Immature natural killer cell (primary cell): ENCODE measurements at places on chromosomes 7 and 10. TPM values are rescaled to one million over a fixed set of nuclear protein-coding genes. Genes with fewer than 3 reads are reported as not detected.

Gene DDIT4
- 437 TPM for polyA plus RNA-seq

Gene ACSM6
- not detected for polyA plus RNA-seq

DNA sequence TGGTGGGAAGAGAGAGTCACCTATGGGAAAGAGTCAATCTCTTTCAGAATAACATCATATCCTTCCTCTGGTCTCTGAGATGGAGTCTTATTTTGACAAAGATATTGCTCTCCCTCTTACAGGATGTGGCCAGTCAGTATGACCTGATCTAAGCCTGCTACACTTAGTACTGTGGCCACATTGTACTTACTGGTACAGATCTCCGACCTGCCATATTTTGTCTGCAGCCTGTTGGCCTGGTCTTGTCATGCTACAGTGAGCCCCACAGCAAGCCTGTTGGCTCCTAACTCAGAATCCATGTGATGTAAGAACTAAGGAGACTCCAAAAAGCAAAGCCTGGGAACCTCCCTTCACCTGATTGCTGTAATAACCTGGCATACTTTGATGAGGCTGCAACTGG is 377.8 kb downstream of the SFMBT2 start:
- H3K27ac ChIP-seq = peak overlapping the region; percentile 82
- peak; percentile 48 for DNase-seq
- peak overlapping the region; percentile 33 for H3K4me3 ChIP-seq

Gene FAM24B
- 5.5 TPM for polyA plus RNA-seq

- H3K4me1 ChIP-seq = no peaks in the 10 kb centered on the region
- no peak overlapping the region for H3K4me3 ChIP-seq
- DNase-seq = no peak
- peaks cover 2% of the 10 kb centered on the region for H3K27me3 ChIP-seq
- H3K36me3 ChIP-seq = no peaks in the 10 kb centered on the region
- no peak overlapping the region for H3K27ac ChIP-seq
These were observed 24.7 kb downstream of the LSMEM1 start for GRCh38 chr7:112505495-112505894.

DNA sequence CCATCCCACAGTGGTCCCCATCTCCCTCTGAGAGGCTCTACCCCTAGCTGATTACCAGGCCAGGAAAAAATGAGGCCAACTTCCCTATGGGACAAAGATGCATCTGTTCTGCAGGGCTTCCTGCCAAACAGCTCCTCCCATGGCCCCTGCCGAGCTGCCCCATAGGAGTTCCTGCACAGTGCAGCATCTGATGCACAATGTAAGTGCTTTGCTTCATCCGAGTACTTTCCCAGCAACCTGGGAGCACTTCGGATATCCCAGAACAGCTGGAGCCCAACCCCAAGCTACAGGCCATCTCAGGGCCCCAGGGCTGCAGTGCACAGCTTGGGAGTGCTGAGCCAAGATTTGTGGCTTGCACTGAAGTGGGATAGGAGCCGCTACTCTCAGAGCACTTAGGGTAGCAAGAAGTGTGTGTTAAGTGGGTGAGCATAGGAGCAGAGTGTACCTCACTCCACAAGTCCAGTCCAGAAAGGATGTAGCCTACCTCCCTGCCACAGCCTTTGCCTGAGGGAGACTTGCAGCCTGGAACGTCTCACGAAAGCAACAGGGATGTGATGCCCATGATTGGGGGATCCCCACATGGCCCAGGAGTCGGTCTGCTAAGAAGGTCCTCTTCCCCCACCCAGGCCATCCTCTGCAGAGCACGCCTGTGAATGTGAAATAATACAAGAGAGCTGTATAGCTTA is 209.6 kb upstream of the VWC2 start:
- H3K27me3 ChIP-seq = no peaks in the 10 kb centered on the region
- H3K27ac ChIP-seq = no peak overlapping the region
- no peaks in the 10 kb centered on the region for H3K36me3 ChIP-seq

GRCh38 chr7:122135275-122135674 is 8.8 kb downstream of the AASS start:
- no peak for DNase-seq
- H3K4me3 ChIP-seq = no peak overlapping the region
- H3K27ac ChIP-seq = no peak overlapping the region

DNA sequence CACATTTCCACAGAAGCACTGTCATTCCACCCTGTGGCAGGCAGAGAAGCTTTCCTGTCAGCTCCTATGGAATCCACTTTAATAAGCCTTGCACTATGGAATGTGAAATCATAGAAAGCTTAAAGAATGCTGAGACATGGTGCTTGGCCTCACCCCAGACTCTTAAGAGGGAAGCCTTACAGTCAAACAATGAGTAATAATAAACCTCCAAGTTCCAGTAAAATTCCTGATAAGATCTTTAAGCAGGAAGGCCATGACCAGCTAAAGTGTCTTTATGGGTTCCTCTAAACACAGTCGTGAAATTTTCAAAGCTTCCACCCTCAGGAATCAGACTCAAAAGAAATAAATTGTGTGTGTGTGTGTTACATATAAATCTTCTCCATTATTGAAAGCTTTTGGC is 11.9 kb upstream of the TEX36 start:
- H3K27me3 ChIP-seq = peaks cover 7% of the 10 kb centered on the region
- no peak overlapping the region for H3K4me3 ChIP-seq
- no peak overlapping the region for H3K27ac ChIP-seq
- H3K36me3 ChIP-seq = no peaks in the 10 kb centered on the region
- peaks cover 16% of the 10 kb centered on the region for H3K4me1 ChIP-seq

GRCh38 chr10:70828923-70829322 is 13.2 kb downstream of the SGPL1 start:
- no peaks in the 10 kb centered on the region for H3K27me3 ChIP-seq
- peaks cover 10% of the 10 kb centered on the region for H3K4me1 ChIP-seq
- H3K4me3 ChIP-seq = no peak overlapping the region
- H3K36me3 ChIP-seq = peaks cover 21% of the 10 kb centered on the region
- H3K27ac ChIP-seq = no peak overlapping the region
- no peak for DNase-seq

Gene MKLN1
- 17.5 TPM for polyA plus RNA-seq

- no peak overlapping the region for H3K27ac ChIP-seq
- no peak overlapping the region for H3K4me3 ChIP-seq
These were observed 6.3 kb downstream of the ABCC2 start for GRCh38 chr10:99788598-99789256.

GRCh38 chr7:55366461-55367070 is 1.4 kb downstream of the LANCL2 start:
- H3K27ac ChIP-seq = peak overlapping the region; percentile 99
- peak overlapping the region; percentile 97 for H3K4me3 ChIP-seq
- no peaks in the 10 kb centered on the region for H3K36me3 ChIP-seq
- H3K4me1 ChIP-seq = peaks cover 12% of the 10 kb centered on the region
- H3K27me3 ChIP-seq = peaks cover 20% of the 10 kb centered on the region

- H3K27me3 ChIP-seq = peaks cover 2% of the 10 kb centered on the region
- H3K4me3 ChIP-seq = no peak overlapping the region
- DNase-seq = no peak
- no peak overlapping the region for H3K27ac ChIP-seq
- no peaks in the 10 kb centered on the region for H3K4me1 ChIP-seq
These were observed 45.2 kb downstream of the PARD3 start for GRCh38 chr10:34769899-34770298.

GRCh38 chr10:42933448-42934340 is 143.2 kb upstream of the RET start:
- H3K27me3 ChIP-seq = peaks cover 3% of the 10 kb centered on the region
- H3K27ac ChIP-seq = no peak overlapping the region
- H3K4me3 ChIP-seq = peak overlapping the region; percentile 76
- no peak for DNase-seq

GRCh38 chr7:15104411-15105092 is 202.0 kb upstream of the DGKB start:
- no peak overlapping the region for H3K27ac ChIP-seq
- H3K36me3 ChIP-seq = no peaks in the 10 kb centered on the region
- no peak for DNase-seq
- no peaks in the 10 kb centered on the region for H3K4me1 ChIP-seq

DNA sequence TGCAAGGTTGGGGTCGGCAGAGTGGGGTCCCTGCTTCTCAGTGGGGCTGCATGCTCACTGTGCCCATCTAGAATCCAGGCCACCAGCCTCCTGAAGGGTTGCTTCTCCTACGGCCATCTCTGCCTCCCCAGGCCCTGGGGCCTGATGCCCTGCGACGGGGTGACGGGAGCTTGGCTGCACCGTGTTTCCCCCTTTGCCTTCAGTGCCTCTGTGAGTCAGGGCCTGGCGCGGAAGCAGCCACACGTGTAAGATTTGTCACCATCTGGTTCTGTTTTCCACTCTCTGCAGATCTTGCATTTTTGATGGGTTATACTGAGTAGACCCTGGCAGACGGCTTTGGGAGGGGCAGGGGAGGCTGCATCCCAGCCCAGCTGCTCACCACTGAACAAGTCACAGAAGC is 7.2 kb downstream of the ADAMTS14 start:
- H3K27me3 ChIP-seq = peaks cover 4% of the 10 kb centered on the region
- DNase-seq = no peak
- H3K27ac ChIP-seq = no peak overlapping the region
- H3K36me3 ChIP-seq = no peaks in the 10 kb centered on the region

DNA sequence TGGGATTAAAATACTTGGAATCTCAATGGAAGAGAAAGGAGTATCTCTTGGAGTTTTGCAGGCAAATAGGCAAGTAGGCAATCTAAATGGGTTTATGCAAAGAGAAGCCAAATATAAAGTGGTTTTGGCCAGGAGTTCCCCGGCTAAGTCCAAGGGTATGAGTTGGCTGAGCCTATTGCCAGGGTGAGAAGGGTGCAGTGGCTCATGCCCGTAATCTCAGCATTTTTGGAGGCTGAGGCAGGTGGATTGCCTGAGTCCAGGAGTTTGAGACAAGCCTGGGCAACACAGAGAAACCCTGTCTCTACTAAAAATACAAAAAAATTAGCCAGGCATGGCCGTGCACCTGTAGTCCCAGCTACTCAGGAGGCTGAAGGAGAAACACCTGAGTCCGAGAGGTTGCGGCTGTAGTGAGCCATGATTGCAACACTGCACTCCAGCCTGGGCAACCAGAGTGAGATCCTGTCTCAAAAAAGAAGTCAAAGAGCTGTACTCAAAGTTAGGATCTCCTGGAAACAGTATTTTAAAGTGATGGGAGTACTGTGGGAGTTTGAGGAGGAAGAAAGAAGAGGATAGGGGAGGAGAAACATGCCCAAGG is 130.4 kb upstream of the RAB18 start:
- no peaks in the 10 kb centered on the region for H3K36me3 ChIP-seq
- no peak overlapping the region for H3K27ac ChIP-seq
- no peak for DNase-seq
- H3K27me3 ChIP-seq = peaks cover 4% of the 10 kb centered on the region
- H3K4me3 ChIP-seq = no peak overlapping the region

GRCh38 chr10:74842301-74842954 is 16.0 kb downstream of the KAT6B start:
- no peaks in the 10 kb centered on the region for H3K27me3 ChIP-seq
- peak overlapping the region; percentile 31 for H3K27ac ChIP-seq
- H3K36me3 ChIP-seq = peaks cover 7% of the 10 kb centered on the region
- no peak overlapping the region for H3K4me3 ChIP-seq
- DNase-seq = no peak
- peaks cover 71% of the 10 kb centered on the region for H3K4me1 ChIP-seq

Gene ANLN
- not detected for polyA plus RNA-seq

- H3K36me3 ChIP-seq = no peaks in the 10 kb centered on the region
- no peaks in the 10 kb centered on the region for H3K27me3 ChIP-seq
- DNase-seq = no peak
- H3K4me1 ChIP-seq = peaks cover 13% of the 10 kb centered on the region
- H3K4me3 ChIP-seq = no peak overlapping the region
These were observed 177.6 kb downstream of the PLXDC2 start for GRCh38 chr10:19993714-19994315.

- DNase-seq = no peak
- H3K4me3 ChIP-seq = no peak overlapping the region
- H3K27me3 ChIP-seq = no peaks in the 10 kb centered on the region
- no peaks in the 10 kb centered on the region for H3K36me3 ChIP-seq
- H3K4me1 ChIP-seq = no peaks in the 10 kb centered on the region
These were observed 88.8 kb upstream of the TMEM26 start for GRCh38 chr10:61541960-61542359.

- no peak for DNase-seq
- no peak overlapping the region for H3K4me3 ChIP-seq
- H3K36me3 ChIP-seq = no peaks in the 10 kb centered on the region
- H3K27ac ChIP-seq = no peak overlapping the region
- H3K27me3 ChIP-seq = peaks cover 2% of the 10 kb centered on the region
These were observed 144.0 kb upstream of the PPP1R3A start for GRCh38 chr7:114062810-114063209.

- H3K4me1 ChIP-seq = no peaks in the 10 kb centered on the region
- H3K27me3 ChIP-seq = peaks cover 3% of the 10 kb centered on the region
- no peak overlapping the region for H3K27ac ChIP-seq
These were observed 181.7 kb downstream of the HECW1 start for GRCh38 chr7:43294080-43294630.

- no peak for DNase-seq
- H3K4me3 ChIP-seq = no peak overlapping the region
- H3K36me3 ChIP-seq = no peaks in the 10 kb centered on the region
- H3K27ac ChIP-seq = no peak overlapping the region
- peaks cover 4% of the 10 kb centered on the region for H3K4me1 ChIP-seq
These were observed 12.7 kb downstream of the PTPRE start for GRCh38 chr10:127919418-127920271.

Gene GPR85
- polyA plus RNA-seq = not detected

- H3K36me3 ChIP-seq = no peaks in the 10 kb centered on the region
- no peak for DNase-seq
- no peaks in the 10 kb centered on the region for H3K27me3 ChIP-seq
- H3K27ac ChIP-seq = no peak overlapping the region
- H3K4me3 ChIP-seq = no peak overlapping the region
- H3K4me1 ChIP-seq = no peaks in the 10 kb centered on the region
These were observed 245.8 kb downstream of the CDK14 start for GRCh38 chr7:90841759-90842429.

DNA sequence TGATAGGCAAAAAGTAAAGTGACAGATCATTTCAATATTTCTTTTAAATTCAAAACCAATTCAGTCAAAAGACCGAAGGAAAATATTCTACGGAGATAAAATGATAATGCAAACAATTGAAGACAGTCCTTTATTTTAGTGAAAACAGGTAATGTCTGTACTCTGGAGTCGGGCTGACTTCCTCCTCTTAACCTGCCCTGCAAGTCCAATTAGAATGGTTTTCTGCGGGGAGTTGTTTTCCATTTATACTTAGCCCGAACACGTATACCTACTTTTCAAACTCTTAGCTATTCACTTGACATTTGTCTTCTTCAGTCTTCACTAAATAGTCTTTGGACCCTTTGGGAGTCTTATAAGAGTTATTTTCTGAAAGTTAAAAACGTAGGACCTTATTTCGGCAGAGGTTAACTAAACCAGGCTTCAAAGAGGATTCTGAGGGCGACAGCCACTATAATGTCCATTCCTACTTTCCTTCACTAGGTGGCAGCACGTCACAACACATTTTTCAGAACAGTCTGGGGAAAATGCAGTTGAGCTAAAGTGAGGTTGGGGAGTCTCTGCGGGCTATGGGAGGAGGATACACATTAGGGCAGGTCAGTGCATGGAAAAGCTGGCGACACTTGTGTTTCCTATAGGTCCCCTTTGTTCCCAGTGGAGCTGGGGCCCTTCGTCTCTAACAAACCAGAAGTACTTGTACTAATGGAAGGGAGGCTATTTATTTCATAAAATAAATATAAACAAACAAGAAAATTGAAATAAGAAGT is 472.0 kb downstream of the KCNMA1 start:
- DNase-seq = peak; percentile 28
- peak overlapping the region; percentile 73 for H3K4me3 ChIP-seq
- no peak overlapping the region for H3K27ac ChIP-seq
- no peaks in the 10 kb centered on the region for H3K36me3 ChIP-seq
- peaks cover 2% of the 10 kb centered on the region for H3K4me1 ChIP-seq

Gene FGL2
- polyA plus RNA-seq = 59.4 TPM
